ENCODE measurements at places on chromosomes 16 and 17.

DNA sequence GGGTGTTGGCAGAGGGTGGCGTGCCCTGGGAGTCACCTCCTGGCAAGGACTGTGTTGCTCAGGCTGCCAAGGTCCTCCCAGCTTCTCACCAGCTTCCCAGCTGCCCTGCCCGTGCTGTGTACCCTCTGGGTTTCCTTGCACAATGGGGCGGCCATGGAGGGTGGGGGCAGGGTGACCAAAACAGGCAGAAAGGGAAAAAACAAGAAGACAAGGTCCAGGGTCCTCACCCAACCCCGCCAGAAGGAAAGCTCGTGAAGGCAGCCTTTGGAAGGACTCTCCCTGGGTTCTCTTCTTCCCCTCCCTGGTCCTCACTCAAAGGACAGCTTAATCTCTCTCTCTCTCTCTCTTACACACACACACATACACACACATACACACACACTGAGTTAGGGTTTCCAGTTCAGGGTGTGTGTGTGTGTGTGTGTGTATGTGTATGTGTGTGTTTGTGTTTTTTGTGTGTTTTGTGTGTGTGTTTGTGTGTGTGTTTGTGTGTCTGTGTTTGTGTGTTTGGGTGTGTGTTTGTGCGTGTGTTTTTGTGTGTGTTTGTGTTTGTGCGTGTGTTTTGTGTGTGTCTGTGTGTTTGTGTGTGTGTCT lies 2.0 kb downstream of the SLC13A5 start:
- DNase-seq: no peak

GRCh38 chr17:57604771-57605674 lies 140.1 kb downstream of the CCDC182 start:
- no peak for DNase-seq

DNA sequence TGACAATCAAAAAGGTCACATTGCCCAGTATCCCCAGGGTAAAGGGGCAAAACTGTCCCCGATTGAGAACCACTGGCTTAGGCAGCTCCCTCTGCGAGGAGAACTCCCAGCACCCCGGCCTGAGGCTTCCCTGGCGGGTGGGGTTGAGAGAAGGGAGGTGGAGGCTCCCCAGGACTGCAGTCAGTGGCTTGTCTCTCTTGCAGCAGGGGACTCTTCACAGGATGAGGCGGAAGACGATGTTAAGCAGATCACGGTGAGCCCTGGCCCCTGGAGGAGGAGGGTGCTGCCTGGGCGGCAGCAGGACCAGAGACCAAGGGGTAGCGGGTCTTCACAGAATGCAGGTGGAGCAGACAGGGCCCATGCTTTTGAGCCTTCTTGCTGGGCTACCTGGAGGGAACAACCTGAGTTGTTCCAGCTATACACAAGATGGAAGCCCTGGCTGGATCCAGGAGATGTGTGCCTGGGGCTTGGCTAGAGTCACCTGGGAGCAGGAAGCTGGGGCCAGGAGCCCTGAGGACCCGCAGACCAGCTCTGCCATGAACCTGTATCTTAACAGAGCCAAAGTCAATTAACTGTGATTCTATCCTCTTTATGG lies 16.8 kb downstream of the POLR3E start:
- DNase-seq: no peak

- no peak for DNase-seq
Observed at GRCh38 chr16:67457611-67458010, 23.3 kb downstream of the ATP6V0D1 start.

GRCh38 chr17:65545705-65546523 lies 15.5 kb downstream of the AXIN2 start:
- no peak for DNase-seq

DNA sequence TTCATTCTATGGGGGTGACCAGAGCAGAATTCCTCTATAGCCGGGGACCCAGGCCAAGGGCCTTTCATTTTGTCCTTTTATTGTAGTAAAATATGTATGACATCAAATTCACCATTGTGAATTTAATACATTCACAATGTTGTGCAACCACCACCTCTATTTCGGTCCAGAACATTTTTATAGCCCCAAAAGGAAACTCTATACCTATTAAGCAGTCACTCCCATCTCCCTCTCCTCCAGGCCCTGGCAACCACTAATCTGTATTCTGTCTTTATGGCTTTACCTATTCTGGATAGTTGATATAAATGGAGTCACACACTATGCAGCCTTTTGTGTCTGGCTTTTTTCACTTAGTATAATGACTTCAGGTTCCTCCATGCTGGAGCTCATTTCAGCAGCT lies 9.7 kb upstream of the TNS4 start:
- no peak for DNase-seq

Measured in GDM1 (cell line).